ENCODE measurements at places on chromosomes 3 and 15.

DNA sequence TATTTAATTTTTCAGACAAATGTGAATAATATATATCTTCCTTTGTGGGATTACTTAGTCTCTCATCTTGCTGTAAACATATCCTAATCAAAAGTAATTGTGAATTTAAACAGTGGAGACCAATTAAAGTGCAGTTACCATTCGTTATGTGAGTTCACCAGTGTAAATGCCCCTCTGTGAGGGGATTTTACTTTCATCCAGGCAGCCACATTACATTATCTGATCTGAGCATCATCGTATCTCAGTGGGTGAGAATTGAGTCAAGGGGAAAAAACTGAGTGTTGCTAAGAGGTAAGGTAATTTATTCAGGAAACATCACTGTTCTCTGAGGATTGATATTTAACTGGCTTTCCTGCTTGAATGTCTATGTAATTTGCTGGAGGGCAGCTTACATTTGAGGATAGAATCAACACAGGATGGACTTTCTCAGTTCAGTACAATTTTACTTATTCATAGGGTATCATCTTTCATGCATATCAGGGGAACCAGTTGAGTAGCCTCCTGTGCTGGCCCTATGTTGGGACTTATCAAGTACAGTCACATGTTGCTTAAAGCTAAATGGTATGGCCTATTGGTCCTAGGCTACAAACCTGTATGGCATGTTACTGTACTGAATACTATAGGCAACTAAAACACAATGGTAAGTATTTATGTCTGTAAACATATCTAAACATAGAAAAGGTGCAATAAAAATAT lies 219.7 kb downstream of the CD47 start:
- DNase-seq = no peak

DNA sequence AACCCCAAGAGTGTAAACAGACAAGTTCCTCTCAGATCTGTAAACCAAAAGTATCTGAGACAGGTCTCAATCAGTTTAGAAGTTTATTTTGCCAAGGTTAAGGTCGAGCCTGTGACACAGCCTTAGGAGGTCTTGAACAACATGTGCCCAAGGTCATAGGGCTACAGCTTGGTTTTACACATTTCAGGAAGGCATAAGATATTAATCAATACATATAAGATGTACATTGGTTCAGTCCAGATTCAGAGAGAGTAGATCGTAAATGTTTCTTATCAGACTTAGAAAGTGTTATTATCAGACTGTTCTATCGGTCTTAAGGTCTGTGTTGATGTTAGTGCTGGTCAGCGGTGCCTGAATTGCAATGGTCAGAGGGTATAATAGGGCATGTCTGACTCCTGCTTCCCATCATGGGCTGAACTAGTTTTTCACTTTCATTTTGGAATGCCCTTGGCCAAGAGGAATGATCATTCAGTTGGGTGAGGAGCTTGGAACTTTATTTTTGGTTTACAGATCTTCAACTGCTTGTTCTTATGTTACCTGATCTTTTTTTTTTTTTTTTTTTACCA lies 27.0 kb upstream of the MFGE8 start:
- no peak for DNase-seq

DNA sequence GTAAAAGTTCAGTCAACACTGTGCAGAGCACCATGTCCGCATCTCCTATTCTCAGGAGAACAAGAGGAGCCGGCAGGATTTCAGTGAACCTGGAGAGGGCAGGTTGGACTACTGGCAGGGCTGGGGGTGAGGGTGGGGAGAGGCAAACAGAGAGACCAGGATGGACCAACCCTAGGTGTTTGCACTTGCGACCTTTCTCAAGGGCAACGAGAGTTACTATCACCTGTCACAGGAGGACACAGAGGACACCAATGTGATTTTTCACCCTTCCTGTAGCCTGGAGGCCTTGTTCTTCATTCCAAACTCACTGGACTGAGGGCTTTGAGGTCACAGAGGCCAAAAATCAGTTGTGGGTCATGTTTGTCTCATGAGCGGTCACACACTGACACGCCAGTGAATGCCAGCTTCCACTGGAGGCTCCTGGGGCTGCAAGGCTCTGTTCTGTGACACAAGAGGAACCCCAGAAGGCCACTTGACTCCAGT lies 89.5 kb downstream of the CPN2 start:
- peak; percentile 45 for DNase-seq

GRCh38 chr15:85757073-85757938 lies 37.4 kb downstream of the KLHL25 start:
- DNase-seq = peak; percentile 79

DNA sequence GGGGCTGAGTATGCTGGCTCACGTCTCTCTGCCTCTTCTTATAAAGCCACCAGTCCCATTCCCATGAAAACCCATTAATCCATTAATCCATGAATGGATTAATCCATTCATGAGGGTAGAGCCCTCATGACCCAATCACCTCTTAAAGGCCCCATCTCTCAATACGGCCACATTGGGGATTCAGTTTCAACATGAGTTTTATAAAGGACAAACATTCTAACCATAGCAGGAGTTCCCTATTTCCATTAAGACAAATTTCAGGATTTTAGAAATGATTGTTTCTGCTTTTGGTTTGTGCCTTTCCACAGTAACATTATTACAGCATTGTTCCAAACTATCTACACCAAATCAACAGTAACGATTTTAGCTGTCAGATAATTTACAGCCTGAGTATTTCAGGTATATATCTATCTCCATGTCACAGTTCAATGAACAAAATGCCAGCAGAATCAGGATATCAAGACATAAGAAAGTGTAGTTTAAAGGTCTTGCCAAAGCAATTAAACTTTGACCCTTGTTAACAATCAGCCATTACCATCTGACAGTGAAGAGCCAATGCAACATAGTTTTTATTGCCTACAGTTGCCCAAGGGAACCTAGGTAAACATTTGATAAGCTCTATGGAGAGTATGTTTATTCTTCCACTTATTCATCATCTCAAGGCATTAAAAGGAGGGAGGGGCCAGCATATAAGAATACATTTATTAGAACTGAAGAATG lies 3.8 kb downstream of the TSPAN3 start:
- DNase-seq = no peak

DNA sequence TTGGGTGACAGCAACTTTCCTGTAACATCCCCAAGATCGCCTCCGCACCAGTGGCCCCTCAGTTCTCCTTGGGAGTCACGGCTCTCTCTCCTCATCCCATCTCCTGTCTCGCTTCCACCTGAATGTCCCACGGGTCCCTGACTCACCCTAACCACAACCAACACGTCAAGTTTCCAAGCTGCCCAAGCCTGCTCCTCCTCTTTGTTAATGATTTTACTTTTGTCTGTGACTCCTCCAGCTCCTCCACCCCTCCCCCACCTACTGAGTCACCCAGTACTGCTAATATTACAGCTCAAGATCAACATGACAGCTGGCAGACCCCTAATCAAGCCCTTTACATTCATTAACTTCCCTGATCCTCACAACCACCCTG lies 39.3 kb downstream of the BDH1 start:
- no peak for DNase-seq

- no peak for DNase-seq
These were observed 164.9 kb upstream of the ADAMTS9 start for GRCh38 chr3:64852738-64853137.

GRCh38 chr3:108804966-108805365 lies 17.6 kb upstream of the TRAT1 start:
- no peak for DNase-seq

DNA sequence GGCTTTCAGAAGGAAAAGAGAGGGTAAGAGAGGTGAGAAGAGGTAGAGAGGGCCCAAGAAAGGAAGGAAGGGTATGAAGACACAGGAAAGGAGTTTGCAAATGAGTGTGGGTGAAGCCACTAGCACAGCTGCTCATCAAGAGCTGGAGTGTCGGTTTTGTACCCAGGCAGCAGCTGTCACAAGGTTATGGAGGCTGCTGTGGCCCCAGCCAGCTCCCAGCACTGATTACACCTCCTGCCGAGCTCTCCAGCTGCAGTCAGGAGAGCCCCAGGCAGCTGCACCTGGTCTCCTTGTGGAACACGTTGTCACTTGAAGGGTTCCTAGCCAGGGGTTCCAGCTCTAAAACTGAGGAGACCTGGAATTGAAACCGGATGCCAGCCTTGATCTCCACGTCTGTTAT lies 60.4 kb upstream of the CHD2 start:
- peak; percentile 58 for DNase-seq

GRCh38 chr15:58473724-58474123 lies 41.9 kb downstream of the LIPC start:
- no peak for DNase-seq

DNA sequence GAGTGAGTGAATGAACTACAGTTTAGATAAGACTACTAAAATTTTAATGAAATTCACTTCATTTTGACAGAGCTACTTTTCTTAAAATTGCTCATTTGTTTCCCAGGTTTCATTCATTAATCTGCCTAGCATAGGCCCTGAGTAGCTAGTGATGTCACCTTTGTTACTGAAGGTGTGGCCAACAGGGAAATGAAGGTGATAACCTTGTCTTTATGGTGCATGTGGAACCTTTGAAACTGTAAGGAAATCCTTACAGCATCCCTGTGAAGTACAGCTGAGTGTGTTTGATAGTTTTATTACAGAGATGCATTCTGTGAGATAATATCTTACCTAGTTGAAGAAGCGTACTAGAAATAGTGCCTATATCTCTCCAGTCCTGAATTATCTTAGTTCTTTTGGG lies 112.9 kb downstream of the AKAP13 start:
- no peak for DNase-seq

DNA sequence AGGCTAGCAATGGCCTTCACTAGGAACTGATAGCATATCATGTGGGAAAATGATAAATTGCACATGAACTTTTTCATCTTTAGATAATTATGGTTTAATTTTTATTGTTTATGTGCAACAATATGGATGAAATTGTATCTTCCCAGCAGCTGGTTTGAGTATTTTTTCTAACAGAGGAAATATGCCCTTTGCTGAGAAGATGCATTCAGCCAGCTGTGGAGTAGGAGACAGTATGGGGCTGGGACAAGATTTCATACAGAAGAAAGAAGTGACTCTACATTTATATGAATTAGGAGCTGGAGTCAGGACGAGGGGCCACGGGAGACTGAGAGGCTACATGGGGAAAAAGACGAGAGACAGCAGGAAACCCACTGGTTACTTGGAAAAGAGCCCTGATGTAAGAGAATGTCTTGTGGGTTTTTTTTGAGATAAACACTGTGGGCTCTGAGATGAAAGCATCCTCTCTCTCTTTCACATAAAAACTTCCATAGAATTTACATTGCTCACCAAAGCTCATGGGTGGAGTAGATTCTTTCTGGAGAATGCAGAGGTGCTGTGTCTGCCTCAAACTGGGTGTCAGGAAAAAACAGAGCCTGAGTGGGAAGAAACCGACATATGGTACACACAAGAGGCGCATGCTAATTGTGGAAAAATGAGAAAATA lies 115.2 kb upstream of the PDZRN3 start:
- DNase-seq = no peak

- no peak for DNase-seq
These were observed 79.7 kb upstream of the CGNL1 start for GRCh38 chr15:57296473-57297162.

DNA sequence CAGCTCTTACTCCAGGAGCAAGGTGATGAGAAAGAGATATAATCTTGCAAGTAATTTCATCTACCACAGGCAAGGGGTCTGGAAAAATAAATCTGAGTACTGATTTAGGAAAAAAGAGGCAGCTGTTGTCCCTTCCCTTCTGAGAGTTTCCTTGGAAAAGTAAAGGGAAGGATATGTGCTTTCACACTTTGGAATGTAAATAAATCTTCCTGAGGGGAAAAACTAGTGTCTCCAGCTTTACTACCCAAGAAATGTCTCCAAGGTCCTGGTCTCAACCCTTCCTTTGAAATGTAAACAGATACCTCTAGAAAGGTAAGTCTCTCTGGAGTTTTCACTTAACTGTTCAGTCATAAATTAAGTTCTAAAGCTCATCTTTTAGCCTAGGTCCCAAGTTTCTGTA lies 102.6 kb downstream of the DPH6 start:
- no peak for DNase-seq

DNA sequence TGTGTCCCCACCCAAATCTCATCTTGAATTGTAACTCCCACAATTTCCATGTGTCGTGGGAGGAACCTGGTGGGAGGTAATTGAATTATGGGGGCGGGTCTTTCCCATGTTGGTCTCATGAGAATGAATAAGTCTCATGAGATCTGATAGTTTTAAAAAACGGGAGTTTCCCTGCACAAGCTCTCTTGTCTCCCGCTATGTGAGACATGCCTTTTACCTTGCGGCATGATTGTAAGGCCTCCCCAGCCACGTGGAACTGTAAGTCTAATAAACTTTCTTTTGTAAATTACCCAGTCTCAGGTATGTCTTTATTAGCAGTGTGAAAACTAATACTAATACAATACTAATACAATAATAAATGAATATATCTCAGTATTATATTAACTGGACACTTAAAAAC lies 9.9 kb upstream of the YEATS2 start:
- no peak for DNase-seq

DNA sequence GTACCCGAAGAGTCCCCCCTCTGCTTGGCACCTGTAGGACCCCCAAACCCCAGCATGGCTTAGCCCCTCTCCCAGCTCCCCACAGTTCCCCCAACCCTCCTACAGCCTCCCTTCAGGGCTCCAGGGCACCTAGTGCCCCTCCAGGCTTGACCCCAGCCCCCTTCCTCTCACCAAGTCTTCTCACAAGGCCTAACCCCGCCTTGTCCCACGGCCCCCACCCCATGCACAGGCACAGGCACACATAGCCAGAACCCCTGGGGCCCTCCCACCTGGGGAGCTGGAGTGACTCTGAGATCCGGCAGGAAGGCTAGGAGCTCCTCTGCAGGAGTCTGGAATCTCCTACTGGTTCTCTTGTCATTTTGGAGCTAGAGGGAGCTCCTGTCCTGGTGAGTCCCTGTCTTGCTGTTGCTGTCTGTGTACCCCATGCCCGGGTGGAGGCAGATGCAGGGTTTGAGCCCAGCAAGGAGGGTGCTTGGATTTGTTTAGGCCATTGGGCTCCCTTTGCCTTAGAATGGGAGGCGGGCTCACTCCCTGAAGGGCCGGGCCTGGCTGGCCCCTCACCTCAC lies 39.6 kb downstream of the KLF13 start:
- peak; percentile 94 for DNase-seq

- no peak for DNase-seq
These were observed 36.1 kb upstream of the PFN2 start for GRCh38 chr3:150006794-150007193.

DNA sequence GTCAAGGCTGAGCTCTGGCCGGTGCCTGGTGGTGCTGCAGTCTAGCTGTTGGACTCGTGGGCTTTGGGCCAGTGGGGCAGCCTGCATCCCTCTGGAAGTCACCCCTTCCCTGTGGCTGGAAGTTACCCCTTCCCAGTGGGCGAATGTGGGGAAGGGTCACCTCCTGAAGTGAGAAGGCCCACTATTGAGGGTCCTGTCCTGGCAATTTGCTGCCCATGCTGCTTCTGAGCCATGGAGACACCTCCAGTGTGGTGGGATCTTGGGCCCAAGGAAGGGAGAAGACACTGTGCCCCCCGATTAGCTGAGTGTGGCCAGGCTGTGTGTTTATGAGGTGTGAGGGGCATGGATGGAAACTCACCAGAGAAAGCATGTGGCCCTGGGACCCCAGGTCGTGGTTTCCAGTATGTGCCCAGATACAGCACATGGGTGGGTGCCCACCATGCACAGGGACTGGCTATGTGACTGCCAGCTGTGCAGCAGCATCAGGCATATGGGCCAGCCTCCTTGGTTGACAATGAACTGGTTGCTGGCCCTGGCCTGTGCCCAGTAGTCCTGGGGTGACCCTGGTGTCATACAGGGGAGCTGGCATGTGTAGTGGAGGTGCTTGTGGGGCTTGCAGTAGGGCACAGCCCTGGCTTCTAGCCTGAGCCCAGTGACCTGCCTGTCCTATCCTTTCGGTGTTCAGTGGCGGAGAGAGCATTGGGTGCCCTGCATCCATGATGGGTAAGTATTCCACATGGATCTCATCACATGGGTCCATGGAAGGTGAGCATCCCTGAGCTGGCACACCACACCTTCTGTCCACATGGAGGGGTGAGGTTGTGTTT lies 221.2 kb downstream of the SNRPN start:
- peak; percentile 6 for DNase-seq

All from lower leg skin (tissue), 4 donors.